LHCN-M2 (cell line): ENCODE measurements at places on chromosomes 4 and X.
A peak's percentile ranks its signal among the peaks of the same experiment; 100 is the strongest.

- no peak for DNase-seq
Observed at GRCh38 chrX:720825-721224, 90.2 kb downstream of the SHOX start.

DNA sequence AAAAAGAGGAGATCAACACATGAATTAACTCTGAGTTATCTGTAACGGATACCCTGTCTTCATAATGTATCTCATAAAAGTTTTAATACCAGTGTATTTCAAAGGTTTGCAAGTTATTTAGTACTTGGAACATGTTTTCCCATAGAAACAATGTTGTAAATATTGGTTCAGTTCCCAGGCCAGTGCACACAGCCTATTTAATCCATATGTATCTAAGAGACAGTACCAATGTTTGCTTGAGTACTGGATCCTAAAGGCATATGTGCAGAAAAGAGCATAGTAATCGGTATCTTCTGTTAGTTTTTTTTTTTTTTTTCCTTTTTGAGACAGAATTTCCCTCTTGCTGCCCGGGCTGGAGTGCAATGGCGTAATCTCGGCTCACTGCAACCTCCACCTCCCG, 46.1 kb downstream of the SLIT2 start:
- DNase-seq, result no peak

DNA sequence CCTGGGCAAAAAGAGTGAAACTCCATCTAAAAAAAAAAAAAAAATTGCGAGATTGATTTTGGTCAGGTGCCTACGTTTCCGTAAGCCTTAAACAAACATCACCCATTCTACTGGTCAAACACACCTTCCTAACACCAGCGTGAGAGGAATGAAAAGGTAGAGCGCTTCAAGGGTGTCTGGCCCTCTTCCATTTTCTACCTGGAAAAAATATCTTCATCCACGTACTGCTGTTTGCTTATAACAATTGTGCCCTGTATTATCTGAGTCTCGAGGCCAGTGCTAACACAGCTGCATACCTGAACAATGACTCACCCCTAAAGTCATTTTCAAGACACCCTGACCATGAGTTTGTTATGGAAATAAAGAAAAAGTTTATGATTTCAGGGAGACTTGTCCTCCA, 13.9 kb downstream of the TMSB4X start:
- DNase-seq, result peak; percentile 62

DNA sequence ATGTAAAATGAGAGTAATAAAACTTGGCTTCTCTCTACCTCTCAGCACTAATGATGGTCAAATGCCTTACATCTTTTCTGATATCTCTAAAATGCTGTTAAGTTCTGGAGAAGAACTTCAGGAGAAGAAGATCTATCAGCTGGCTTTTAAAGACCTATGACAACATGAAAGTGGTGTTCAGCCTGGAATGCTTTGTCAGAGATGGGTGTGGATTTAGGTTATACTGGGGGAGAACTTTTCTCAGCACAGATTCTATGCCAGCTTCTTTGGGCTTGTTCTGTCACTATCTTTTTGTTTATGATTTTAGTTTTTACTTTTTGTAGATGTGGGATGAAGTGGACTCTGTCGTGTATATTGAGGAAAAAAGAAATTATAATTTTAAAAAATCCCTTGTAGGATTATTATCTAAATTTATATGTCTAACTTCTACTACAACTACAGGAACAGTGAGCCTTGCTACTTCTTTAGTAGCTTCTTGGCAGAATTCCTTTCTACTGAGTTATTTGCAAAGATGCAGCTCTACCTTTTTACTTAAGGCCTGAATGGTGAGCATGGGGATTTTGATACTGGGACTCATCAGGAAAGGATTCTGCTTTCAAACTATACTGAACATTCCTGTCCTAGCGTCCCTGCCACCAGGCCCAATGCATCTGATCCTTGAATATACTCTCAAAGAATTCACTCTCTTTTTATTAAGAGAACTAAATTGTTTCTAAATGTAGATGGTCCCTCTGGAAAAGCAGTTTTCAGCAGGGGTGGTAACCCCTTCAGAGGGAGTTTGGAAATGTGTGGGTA, 19.6 kb downstream of the CYP2U1 start:
- no peak for DNase-seq

GRCh38 chrX:9816084-9816700, 30.0 kb downstream of the SHROOM2 start:
- peak; percentile 12 for DNase-seq

DNA sequence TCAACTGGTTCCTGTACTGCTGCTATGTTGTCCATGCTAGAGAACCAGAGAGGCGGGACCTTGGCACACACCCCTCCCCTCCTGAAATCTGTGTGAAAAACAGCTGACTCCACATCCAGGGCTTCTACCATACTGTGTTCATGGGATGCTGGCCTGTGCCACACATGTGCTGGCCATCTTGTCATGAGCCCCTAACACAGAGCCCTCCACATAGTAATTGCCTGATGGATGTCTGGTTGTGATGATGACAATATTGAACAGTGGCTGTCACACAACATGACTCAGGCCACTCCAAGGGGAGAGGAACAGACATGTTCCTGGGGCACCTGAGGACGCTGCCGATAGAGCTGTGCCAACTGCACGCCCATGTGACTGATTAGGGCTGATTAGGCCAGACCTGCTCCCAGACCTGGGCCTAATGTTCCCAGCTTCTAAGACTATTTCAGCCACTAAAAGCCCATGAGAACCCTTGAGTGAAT, 13.1 kb downstream of the SLC25A5 start:
- DNase-seq, result no peak

DNA sequence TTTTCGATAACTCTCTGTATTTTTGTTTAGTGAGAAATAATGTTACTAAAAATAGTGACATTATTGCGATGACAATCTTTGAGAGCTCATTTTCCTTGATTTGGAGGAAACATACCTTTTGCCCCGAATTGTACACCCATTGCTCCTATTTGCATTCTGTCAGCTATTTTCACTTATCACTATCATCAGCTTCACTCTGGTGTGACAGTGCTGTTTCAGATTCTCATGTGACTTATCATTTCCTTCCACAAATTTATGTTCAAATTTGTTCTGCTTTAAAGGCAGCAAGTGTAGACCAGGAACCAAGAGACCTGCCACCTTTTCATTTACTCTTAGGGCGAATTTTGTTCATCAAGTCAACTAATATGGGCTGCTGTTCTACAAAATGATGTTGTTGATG, 179.4 kb downstream of the RBM46 start:
- no peak for DNase-seq

GRCh38 chr4:70718811-70719604, 2.8 kb upstream of the RUFY3 start:
- no peak for DNase-seq

- peak; percentile 58 for DNase-seq
Observed at GRCh38 chr4:152063621-152064240, 302.9 kb upstream of the GATB start.

DNA sequence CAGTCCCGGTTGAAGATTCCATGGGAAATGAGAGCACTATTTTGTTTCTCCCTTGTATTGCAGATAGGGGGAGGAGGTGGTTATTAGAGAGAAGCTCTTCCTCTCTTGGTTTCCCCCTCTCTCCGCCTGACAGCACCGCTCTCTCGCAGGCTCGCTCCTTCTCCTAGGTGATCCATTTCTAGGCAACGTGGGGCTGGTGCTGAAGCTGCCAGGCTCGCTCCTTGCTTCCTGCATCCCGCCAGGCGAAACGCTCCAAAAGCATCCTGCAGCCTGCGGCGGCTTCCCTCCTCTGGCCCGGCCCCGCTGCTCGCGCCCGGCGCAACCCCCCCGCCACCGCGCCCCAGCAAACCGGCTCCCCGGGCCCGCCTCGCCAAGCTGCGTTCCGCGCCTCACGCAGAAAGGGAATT, at the start of gene GRID2:
GRID2 (plus strand) TSS at position 346 of the 407 bp plus-strand sequence.
- DNase-seq, result peak; percentile 17

DNA sequence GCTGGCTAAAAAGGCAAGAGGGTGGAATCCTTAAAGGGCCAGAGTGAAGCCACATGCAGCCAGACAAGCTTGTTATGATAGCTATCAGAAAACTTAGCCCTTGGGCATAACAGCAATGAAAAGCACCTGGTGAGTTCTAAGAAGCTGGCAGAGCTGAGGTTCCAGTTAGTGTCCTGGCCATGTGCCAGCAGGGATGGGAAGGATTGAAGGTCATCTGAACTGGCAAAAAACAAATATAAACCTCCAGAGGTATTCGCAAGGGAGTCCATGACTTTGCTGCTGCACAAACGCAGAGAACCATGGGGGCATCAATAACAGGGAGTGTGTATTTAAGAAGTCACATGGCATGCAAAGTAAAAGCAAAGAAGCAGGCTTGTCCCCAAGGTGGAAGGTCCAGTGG, 208.9 kb downstream of the FAM47A start:
- no peak for DNase-seq

DNA sequence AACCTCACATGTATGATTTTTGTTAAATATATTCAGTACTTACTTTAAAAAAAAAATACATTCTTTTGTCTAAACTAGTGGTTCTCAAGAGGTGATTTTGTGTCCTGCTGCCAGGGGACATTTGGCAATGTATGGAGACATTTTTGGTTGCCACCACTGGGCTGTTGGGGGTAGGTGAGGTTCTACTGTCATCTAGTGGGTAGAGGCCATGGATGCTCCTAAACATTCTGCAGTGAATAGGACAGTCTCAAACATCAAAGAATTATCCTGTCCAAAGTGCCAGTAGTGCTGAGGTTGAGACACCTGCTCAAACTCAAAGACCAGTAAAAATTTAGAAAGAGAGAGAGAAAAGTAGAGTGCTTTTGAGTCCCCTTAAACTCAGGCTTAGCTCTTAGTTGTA, 32.9 kb upstream of the PGM2 start:
- no peak for DNase-seq

DNA sequence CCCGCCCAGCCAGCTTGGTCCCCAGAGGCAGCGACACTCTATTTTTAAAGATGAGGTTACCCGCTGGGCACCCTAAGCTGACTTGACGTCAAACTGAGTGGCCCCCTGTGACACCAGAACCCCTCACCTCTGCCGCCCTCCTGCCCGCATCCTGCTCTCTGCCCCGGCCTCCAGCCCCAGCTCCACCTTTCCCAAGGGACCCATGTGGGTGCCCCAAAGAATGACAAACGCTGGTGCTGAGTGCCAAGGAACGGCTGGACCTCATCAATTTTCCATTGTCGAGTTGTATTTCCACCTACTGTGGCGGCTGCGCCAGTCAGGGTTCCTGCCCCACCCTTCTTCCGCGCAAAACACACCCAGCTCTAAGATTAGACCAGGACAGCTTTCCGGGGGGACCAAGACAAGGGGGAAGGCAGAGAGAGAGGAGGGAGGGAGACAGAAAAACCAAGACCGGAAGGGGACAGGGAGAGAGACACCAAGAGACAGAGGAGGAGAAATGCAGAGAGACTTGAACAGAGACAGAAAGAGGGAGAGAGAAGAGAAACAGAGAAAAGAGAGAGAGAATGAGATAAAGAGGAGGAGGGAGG, 2.0 kb downstream of the PRKX start:
- DNase-seq, result no peak

DNA sequence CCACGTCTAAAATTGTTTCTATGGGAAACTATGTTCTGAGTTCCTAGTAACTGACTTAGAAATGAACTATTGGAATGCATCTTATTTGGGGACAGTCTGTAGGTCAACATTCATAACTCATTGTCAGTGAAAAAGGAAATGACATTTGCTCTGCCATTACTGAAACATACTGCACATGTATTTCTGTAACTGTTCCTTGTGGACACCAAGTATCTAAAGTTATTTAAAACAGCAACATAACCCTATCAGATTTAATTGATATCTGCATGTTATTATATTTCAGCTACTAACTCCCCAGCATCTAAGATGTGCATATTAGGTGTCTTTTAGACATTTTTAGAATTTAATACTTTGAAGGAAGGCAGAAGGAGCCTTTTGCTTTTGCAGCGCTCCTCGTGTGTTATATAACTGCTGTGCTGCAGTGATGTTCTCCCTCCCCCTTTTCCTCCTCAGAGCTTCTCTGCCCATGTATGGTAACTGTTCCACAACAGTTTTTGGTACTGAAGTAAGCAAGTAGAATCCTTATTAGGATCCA, 37.2 kb upstream of the TMEM131L start:
- no peak for DNase-seq

GRCh38 chr4:79083406-79084010, 144.3 kb upstream of the PAQR3 start:
- no peak for DNase-seq

DNA sequence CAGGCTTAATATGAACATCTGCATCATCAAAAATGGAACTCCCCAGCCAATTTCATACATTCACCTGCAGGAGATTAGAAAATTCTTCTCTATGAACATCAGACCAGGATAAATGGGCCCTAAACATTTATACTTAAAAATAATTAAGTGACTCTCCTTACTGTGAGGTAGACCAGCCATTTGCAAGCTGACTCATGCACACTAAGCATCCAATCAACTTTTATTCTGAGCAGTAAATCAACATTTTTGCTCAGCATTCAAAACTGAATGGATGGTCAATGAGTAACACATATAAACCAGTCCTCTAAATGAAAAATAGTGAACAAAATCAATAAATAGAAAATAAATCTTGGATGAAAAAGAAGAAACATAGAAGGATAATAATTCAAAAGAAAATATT, 19.9 kb upstream of the PCDH10 start:
- peak; percentile 12 for DNase-seq

DNA sequence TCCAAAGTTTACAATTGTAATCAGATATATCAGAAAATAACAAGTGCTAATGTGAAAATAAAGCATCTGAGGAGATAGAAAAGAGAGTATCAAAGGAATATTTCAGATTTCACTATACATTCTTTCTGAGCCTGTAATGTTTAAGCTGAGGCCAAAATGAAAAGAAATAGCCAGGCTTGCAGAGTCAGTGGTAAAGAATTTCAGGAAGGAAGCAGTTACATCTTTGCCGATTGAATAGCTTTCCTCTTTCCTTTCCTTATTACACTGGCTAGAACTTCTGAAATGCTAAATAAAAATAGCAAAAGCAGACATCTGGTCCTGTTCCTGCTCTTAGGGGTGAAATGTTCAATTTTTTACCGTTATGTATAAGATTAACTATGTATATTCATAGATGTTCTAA, 1441.6 kb upstream of the PCDH7 start:
- DNase-seq, result peak; percentile 46
